Temporal lobe (tissue), 4 donors: ENCODE measurements at places on chromosomes 7 and 10. TPM values are rescaled to one million over a fixed set of nuclear protein-coding genes. Genes with fewer than 3 reads are reported as not detected.

ZYX gene
- 10.6 TPM for total RNA-seq

GAD2 gene
- total RNA-seq: 19.2 TPM

ANKRD2 gene
- not detected for total RNA-seq

PSMG3 gene
- total RNA-seq: 12.5 TPM

PSD gene
- 99.6 TPM for total RNA-seq

PITRM1 gene
- 48.4 TPM for total RNA-seq

STEAP1 gene
- 0.25 TPM for total RNA-seq

VSIR gene
- total RNA-seq: 5.4 TPM

ZNF679 gene
- not detected for total RNA-seq

MEOX2 gene
- total RNA-seq: 0.25 TPM

SDK1 gene
- total RNA-seq: 30.7 TPM

NKX1-2 gene
- total RNA-seq: 0.25 TPM

OR2A42 gene
- not detected for total RNA-seq

DENND2A gene
- 20.7 TPM for total RNA-seq

FEZF1 gene
- 0.25 TPM for total RNA-seq

TRIM74 gene
- 0.25 TPM for total RNA-seq

ATP6V0E2 gene
- 115 TPM for total RNA-seq

TRIL gene
- 13.0 TPM for total RNA-seq

GRM3 gene
- 86.5 TPM for total RNA-seq

EGFR gene
- 18.4 TPM for total RNA-seq

MTURN gene
- total RNA-seq: 281 TPM

AKR1D1 gene
- not detected for total RNA-seq

MTERF1 gene
- 16.7 TPM for total RNA-seq

CCDC172 gene
- not detected for total RNA-seq

PNLIPRP2 gene
- total RNA-seq: not detected

SLC13A1 gene
- not detected for total RNA-seq

ITPRID1 gene
- total RNA-seq: 1.5 TPM

TRPV5 gene
- not detected for total RNA-seq

FRA10AC1 gene
- 21.6 TPM for total RNA-seq
